ENCODE measurements at places on chromosomes 2 and 18.
A peak's percentile ranks its signal among the peaks of the same experiment; 100 is the strongest.

DNA sequence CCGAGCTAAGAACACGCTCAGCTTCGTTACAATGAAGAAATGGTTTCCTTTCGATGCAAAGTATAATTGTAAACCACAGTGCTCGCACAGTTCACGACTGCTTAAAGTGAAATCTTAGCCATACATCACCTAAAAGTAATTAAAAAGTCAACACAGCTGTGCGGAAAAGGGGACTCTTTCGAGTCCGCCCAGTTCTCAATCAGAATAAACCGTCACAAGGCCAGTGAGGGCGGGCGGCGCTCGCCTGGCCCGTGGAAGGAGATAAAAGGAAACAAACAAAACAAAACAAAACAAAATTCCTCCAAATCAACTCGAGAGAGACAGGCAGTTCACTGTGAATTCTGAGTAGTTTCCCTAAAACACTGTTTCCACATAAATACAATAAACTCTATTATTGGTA lies 200.9 kb downstream of the TWIST2 start:
- DNase-seq = no peak

GRCh38 chr2:159922563-159922962 lies 124.6 kb upstream of the CD302 start:
- DNase-seq = no peak

GRCh38 chr2:192952245-192952644 lies 757.5 kb upstream of the TMEFF2 start:
- no peak for DNase-seq

- DNase-seq = no peak
Observed at GRCh38 chr2:138121666-138122661, 157.7 kb downstream of the HNMT start.

DNA sequence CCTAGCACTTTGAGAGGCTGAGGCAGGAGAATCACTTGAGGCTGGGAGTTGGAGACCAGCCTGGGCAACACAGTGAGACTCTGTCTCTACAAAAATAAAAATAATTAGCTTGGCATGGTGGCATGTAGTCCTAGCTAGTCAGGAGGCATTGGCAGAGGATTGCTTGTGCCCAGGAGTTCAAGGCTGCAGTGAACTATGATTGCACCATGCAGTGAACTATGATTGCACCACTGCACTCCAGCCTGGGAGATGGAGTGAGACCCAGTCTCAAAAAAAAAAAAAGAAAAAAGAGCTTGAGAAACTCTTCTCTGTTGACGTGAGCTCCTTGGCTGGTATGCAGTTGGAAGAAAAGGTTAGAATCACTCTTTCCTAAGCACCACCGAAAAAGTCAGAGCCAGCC lies 125.1 kb upstream of the TNP1 start:
- DNase-seq = no peak

- no peak for DNase-seq
Observed at GRCh38 chr2:169143998-169144397, 74.6 kb downstream of the DHRS9 start.

- no peak for DNase-seq
Observed at GRCh38 chr2:176755537-176756135, 457.0 kb upstream of the HNRNPA3 start.

DNA sequence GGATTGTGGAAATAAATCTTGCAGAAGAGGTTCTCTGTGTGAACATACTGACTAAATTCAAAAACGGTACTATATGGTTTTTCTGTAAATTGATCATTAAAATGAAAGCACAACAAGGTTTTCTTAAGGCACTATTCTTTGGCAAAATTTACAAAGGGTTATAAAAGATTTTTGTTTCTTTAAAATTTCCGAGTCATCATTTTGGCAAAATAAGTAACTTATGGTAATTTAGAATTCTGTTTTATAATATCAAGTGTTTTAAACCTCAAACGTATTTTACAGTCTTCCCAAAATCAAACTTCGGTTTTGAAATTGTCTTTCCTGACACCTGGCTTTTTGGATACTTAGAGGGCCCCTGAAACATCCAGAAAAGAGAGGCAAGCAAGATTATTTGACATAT lies 101.9 kb upstream of the TFPI start:
- DNase-seq = no peak

GRCh38 chr2:105405291-105405690 lies 6.4 kb upstream of the FHL2 start:
- no peak for DNase-seq

GRCh38 chr2:241368643-241369042 lies 12.6 kb downstream of the FARP2 start:
- no peak for DNase-seq

DNA sequence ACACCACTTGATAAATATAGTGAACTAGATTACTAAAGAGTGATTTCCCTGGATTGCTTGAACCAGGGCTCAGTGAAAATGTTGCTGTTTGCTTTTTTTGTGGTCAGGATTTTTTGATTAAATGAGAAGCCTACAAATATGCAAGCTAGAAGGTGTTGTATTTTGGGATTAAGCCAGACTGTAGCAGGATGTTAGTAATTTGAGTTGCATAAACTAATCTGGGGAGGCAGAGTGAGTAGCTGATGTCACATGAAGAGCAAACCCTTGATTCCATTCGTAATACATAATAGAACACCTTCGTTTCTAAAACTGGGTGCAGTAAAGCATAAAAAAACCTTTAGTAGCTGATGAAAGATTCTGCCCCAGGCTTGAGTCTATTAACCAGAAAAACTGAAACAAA lies 32.0 kb downstream of the NEDD4L start:
- no peak for DNase-seq

DNA sequence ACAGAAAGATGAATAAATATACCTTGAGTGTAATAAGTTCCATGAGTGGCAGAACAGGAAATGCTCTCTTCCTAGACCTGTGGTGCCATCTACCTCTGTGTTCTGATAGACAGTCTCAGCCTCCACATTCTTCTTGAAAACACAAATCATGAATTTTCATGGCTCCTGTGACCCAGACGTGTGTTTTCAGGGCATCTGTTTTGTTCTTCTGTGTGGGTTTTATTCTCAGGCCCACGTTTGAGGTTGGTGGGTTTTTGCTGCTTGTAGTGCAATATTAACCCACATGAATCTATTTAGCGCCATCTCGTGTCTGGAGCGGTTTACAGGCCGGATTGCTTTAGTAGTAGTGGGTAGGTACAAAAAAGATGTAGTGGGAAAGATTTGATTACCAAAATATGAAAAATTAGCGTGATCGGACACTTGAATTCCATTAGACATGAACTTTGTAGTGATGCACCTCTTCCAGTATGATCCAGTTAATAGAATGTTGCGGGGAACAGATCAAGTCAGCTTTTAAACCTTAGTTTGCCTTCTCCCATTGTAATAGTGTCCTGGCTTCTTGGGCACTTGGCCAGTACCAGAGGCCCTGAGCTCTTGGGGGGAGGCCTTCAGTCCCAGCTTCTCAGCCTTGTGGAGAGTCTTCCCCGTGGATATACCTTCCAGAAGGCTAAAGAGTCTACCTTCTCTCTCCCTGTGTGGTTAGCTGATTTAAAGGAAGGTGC lies 256.5 kb downstream of the TPGS2 start:
- DNase-seq = peak; percentile 28

- no peak for DNase-seq
Observed at GRCh38 chr2:9179572-9180201, 26.9 kb upstream of the ASAP2 start.

- DNase-seq = no peak
Observed at GRCh38 chr2:156147594-156148330, 184.8 kb downstream of the NR4A2 start.

DNA sequence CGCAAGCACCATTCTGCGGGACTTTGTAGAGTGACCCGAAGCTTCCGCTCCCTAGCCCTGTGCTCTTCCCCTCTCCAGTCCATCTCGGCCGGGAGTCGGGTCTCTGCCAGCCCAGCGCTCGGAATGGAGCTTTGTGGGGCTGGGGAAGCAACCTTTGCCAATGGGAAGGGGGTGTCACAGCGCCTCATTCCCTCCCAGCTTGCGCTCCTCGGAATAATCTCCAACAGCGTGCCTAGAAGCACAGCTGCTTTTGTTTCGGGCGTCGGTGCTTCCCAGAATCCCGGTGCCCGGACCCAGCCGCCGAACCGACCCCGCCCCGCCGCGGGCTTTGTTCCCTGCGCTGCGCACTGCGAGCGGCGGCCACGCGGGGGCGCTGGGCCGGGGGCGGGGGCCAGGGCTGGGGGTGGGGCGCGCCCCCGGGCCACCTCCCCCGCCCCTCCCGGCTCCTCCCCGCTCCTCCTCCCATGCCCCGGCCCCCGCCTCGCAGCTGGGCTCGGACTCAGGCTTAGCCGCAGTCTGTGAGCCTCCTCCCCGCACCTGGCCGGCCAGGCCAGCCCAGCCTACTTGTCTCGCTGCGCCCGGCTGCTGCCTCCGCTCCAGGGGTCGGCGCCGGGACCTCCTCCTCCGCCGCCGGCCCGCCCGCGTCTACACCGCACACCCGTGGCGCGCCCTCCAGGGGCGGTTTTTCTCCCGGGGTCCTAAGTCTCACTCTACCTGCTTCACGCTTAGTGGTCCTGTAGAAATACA lies 77.7 kb upstream of the SMAD2 start:
- peak; percentile 43 for DNase-seq

GRCh38 chr2:72004201-72004915 lies 143.3 kb downstream of the CYP26B1 start:
- no peak for DNase-seq

DNA sequence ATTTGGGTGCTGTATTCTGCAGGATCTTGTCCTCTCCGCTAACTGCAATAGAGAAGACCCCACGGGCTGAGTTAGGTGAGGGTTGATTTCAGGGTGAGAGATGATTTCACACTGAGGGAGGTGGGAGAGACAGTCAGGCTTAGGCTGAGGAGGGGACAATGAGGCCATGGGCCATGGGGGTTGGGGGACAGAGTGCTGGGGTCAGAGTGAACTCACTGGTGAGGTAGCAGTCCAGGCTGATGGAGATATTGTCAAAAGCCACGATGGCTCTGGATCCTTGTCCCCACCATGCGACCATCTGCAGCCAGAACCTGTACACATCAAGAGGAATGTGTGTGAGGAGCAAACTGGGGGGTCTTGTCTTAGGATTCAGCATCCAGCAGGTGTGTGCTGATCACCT lies 160.0 kb downstream of the CLIP4 start:
- DNase-seq = no peak

GRCh38 chr2:177161741-177162460 lies 50.7 kb upstream of the HNRNPA3 start:
- DNase-seq = no peak

DNA sequence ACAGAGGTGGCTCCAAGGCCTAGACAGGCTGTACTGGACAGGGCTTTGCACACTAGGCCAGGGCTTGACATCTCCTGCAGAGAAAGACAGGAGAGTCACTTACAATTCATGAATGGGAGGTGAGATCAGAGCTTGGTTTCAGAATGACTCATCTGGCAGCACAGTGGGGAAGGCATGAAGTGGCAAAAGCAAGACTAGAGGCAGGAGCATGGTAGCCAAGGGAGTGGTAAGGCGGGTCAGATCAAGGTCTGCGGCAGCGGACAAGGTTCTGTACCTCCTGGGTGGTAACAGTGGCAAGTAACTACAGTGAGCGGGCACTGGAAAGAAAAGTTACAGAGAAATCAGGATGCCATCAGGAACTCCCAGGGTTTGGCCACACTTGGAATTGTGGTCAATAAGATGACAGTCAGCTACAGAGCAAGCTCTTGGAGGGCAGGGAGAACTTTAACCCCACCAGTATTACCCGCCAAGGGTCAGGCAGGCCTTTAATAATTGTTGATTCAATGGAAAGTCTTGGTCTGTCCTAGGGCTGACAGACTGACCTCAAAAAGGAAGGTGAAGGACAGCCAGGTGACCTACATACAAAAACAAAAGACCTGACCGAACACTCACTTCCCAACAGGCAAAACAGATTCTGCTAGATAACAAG lies 5.7 kb downstream of the MCFD2 start:
- peak; percentile 69 for DNase-seq

DNA sequence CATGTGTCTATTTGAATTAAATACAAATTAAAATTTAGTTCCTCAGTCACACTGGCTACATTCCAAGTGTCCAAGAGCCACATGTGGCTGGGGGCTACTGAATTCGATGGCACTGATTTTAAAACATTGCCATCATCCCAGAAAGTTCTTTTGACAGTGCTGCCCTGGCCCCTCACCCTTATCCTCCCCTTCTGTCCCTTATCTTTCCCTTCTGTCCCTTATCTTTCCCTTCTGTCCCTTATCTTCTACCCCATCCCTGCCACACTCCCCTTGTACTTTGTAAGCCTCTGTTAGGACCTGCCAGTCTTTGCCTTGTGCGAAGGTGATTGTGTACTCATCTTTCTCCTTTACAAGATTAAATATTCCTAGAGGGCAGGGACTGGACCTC lies 85.2 kb downstream of the DNMT3A start:
- DNase-seq = no peak

DNA sequence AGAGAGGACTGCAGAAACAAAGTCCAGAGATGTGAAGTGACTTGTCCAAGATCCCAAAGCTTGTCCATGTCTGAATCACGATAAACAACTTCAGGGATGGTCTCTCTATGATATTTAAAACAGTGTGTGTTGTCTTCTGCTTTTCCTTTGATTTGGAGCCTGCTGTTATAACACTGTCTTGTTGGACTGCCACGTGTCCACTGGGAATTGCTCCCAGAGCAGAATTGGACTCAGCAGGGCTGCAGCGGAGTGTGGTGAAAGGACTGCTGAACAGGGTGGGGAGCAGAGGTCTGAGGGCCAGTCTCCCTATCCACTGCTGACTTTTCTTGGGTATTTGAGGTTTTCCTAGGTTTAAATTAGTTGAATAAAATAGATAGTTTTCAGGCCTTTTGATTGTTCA lies 68.3 kb downstream of the IL1R2 start:
- DNase-seq = no peak

GRCh38 chr2:208015475-208015874 lies 9.9 kb downstream of the PLEKHM3 start:
- no peak for DNase-seq

- DNase-seq = no peak
Observed at GRCh38 chr18:79186649-79187048, 117.5 kb downstream of the ATP9B start.

GRCh38 chr2:233712611-233713261 lies at the start of gene UGT1A5:
TSS of gene UGT1A5 (plus strand) at chr2:233712907. CDS start at chr2:233712992, 85 bp downstream.
- DNase-seq = no peak

GRCh38 chr2:239252393-239252792 lies 148.4 kb downstream of the HDAC4 start:
- DNase-seq = no peak

DNA sequence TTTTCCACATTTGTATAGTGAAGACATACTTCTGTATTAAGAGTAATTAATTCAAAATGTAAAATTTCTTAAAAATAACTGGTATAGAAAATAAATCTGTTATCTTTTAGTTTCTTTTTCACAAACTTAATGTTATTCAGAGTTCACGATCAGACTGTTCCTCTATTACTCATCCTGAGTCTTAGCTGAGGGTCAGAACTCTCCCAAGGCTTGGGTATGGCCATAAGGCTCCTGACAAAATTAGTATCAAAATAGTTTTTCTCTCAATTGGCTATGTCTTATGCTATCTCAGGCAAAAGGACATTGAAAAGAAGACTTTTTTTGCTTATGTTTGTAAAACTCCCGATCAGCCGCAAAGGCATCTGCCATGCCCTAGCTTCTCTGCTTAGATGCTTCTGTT lies 56.1 kb upstream of the NAB1 start:
- DNase-seq = no peak

- no peak for DNase-seq
Observed at GRCh38 chr2:174802459-174802858, 38.2 kb upstream of the CHRNA1 start.

Measured in activated CD4-positive, alpha-beta memory T cell treated with anti-CD3 and anti-CD28 coated beads for 36 hours (primary cell).